ENCODE measurements at places on chromosomes 7 and 10.

GRCh38 chr10:83612746-83613145, 526.6 kb upstream of the GHITM start:
- DNase-seq, result no peak

GRCh38 chr7:17584822-17585221, 286.4 kb downstream of the AHR start:
- DNase-seq, result no peak

DNA sequence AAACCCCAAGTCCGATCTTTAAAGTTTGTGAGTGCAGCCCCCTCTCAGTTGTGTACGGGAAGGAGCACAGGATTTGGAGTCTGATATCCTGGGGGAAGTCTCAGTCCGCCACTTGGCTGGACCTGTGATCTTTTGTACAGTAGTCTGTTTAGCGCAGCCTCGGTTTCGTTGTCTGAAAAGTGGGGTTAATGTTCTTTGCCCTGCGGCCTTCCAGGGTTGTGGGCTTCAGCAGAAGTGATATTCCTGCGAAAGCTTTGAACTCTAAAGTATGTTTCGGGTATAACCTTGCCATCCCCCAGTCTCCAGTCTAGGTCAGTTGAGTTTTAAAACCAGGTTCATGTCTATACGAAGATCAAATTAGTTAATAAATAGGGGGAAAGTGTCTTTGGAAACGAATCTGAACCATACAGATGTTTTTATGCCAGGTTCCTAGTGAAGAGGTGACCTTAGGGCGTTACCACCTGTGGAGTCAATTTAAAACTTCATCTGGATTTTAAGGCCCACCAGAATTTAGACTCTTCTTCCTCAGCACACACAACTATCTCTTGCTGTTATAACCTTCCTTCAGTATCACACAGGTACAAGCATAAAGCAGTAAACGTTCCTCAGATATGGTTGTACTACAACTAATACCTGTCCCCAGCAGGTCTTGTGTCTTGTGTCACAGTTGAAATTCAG, 904 bp downstream of the R3HCC1L start:
- DNase-seq, result peak; percentile 3

DNA sequence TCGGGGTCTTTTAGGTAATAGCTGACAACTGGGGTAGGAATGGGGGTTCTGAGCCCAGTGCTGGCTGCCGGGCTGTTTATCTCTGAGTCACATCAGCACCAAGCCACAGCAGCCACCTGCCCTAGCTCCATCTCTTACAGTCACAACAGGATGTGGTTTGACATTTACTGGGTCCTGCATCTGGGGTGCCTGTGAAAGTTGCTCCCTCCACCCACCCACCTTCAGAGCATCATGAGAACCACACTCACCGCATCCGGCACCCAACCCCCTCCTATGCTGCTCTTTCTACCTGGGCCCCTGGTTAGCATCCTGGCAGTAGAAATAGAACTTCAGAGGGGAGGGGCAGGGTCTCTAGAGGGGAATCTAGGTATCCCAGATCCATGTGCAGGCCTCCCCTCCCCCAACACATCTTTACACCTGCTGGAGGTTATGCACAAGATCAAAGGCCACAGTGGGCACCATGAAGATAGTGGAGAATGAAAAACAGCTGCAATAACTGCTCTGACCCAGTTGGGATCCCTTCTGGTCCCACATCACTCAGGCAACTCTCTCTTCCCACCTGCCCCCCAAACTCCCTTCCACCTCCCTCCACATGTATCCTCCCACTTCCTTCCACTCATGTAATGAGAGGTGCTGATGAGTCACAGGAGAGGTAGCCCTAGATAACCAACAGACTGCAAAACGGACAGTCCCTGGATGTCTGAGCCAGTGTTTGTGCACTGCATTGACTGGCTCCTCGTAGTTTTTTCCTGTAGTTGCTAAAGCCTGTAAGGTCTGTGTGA, 38.2 kb downstream of the PRSS2 start:
- no peak for DNase-seq

- no peak for DNase-seq
Measured at GRCh38 chr10:112039823-112040222, 143.7 kb downstream of the GPAM start.
